ENCODE measurements at places on chromosomes 12 and 14. TPM values are rescaled to one million over a fixed set of nuclear protein-coding genes. Genes with fewer than 3 reads are reported as not detected.
A peak's percentile ranks its signal among the peaks of the same experiment; 100 is the strongest.

DNA sequence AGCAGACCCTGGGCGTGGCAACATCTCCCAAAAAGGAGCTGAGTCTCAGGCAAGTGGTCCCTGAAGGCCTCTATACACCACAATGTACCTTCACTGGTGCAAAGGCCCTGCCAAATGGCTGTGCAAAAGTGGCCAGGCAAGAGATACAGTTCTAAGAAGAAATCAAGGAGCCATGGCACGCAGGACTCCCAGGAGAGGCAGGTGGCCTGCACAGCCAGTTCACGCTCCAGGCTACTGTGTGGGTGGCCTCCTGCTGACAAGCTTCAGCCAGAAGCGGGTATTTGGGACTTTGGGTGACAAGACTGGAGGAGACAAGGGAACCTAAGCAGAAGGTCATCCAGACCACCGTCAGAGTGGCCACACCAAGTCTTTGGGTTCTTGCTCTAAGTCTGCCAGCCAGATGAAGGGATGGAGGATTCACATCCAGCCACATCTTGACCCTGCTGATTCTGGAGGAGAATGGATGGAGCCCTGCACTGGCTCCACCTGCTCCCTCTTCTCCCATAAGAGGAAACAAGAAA is 20.5 kb upstream of the ZFP36L1 start:
- no peak for DNase-seq
- no peaks in the 10 kb centered on the region for H3K27me3 ChIP-seq
- H3K4me3 ChIP-seq, result peak overlapping the region; percentile 79
- H3K4me1 ChIP-seq, result peaks cover 49% of the 10 kb centered on the region
- H3K36me3 ChIP-seq, result no peaks in the 10 kb centered on the region
- H3K27ac ChIP-seq, result peak overlapping the region; percentile 86

DNA sequence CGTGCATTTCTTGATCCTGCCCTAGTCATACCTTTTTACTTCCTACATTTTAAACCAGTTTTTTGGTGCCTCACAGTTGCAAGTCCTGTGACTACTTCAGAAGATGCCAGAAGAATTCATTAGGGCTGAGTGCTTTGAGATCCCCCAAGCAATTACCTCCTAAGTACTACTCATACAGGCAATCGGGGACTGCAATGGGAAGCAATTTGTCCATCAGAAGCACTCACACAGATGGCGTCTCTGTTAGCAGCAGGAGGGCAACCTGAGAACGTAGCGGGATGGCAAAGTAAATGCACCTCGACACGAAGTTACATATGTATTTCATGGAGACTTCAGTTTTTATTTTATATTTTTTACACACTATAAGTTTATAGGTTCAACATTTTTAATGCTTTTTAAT is 188.3 kb downstream of the CAPZA3 start:
- DNase-seq, result no peak
- no peaks in the 10 kb centered on the region for H3K27me3 ChIP-seq
- no peak overlapping the region for H3K27ac ChIP-seq
- no peak overlapping the region for H3K4me3 ChIP-seq
- H3K36me3 ChIP-seq, result no peaks in the 10 kb centered on the region

DNA sequence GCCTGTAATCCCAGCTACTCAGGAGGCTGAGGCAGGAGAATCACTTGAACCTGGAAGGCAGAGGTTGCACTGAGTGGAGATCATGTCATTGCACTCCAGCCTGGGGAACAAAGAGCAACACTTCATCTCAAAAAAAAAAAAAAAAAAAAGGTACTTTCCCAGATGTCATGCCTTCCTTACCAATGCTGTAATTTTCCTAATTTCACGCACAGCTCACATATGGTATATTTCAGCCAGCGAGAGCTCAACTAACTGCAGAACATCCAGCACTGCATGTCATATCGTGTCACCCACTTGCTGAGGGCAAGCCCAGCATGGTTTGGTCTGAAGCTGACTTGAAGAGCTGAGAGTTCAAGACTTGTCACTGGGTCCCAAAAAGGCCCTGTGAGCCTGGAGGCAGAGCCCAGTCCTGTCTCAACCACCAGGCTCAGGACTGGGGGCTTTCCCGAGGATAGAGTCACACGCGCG is 29.0 kb downstream of the NFKBIA start:
- H3K36me3 ChIP-seq, result no peaks in the 10 kb centered on the region
- no peak overlapping the region for H3K27ac ChIP-seq
- no peaks in the 10 kb centered on the region for H3K27me3 ChIP-seq
- no peaks in the 10 kb centered on the region for H3K4me1 ChIP-seq

DNA sequence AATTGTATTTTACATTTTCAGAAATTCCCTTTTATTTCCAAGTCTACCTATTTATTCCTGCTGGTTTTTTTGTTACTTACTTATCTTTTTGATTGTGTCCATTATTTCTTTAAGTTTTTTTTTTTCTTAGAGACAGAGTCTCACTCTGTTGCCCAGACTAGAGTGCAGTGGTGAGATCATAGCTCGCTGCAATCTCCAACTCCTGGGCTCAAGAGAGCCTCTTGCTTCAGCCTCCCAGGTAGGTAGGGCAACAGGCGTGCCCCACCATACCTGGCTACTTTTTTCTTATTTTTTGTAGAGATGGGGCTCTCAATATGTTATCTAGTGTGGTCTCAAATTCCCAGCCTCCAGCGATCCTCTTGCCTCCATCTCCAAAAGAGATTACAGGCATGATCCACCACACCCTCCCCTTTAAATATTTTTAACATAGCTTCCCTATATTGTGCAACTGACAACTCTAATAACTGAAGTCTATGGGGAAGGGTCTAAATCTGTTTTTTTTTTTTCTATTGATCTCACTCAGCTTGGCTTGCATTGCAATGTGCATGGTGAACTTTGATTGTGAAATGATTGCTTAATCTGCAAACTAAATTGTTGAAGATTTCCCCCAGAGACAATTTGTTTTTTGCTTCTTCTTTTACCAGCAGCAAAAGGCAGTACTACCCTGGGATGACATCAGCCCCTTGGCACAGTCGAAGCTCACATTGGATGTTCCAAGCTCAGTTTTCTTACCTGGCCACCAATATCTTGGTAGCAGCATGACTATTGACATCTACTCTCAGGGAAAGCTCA is 25.7 kb upstream of the COCH start:
- H3K27ac ChIP-seq, result no peak overlapping the region
- DNase-seq, result no peak
- H3K36me3 ChIP-seq, result no peaks in the 10 kb centered on the region
- no peaks in the 10 kb centered on the region for H3K27me3 ChIP-seq

- no peak overlapping the region for H3K4me3 ChIP-seq
- no peaks in the 10 kb centered on the region for H3K27me3 ChIP-seq
- no peaks in the 10 kb centered on the region for H3K36me3 ChIP-seq
- DNase-seq, result no peak
These were observed 153.2 kb downstream of the C12orf75 start for GRCh38 chr12:105483691-105484090.

GRCh38 chr14:92678766-92679165 is 69.7 kb downstream of the LGMN start:
- H3K27ac ChIP-seq, result no peak overlapping the region
- no peak for DNase-seq
- peaks cover 35% of the 10 kb centered on the region for H3K4me1 ChIP-seq
- no peaks in the 10 kb centered on the region for H3K27me3 ChIP-seq
- H3K4me3 ChIP-seq, result no peak overlapping the region

- H3K36me3 ChIP-seq, result peaks cover 77% of the 10 kb centered on the region
- no peak overlapping the region for H3K27ac ChIP-seq
- H3K4me3 ChIP-seq, result no peak overlapping the region
- no peaks in the 10 kb centered on the region for H3K4me1 ChIP-seq
- no peaks in the 10 kb centered on the region for H3K27me3 ChIP-seq
- DNase-seq, result no peak
These were observed 17.0 kb downstream of the RTRAF start for GRCh38 chr14:52006361-52006760.

DNA sequence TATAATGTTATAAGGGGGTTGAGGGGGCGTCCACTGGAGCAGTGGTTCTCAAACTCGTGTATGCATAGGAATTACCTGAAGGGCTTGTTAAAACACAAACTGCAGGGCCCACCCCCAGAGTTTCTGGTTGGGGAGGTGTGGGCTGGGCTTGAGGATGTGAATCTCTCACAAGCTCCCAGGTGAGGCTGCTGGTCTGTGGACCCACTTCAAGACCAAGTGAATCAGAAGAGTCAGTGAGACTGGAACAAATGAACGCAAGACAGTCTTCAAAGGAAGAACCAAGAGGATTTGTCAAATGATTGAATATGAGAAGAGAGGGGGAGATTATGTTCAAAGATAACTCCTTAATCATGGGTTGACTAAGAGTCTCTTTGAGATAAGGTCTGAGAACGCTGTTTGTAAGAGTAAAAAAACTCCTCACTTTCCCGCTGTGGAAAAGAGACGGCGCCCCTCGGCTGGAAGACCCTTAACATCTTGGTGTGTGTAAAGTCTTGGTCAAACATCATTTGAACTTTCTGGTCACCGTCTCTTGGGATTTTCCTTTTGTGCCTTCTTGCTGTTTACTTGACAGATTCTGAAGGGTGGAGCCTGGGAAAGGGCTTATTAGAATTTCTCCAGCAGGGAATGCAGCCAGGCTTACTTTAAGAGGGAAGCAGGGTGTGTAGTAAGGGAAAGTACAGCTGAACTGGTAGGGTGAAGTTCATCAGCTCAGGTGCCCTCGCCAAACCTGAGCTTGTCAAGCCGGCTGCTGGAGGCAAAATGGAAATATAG is 5.3 kb upstream of the FOXN3 start:
- no peaks in the 10 kb centered on the region for H3K27me3 ChIP-seq
- peaks cover 30% of the 10 kb centered on the region for H3K4me1 ChIP-seq
- H3K27ac ChIP-seq, result no peak overlapping the region
- no peak overlapping the region for H3K4me3 ChIP-seq

DNA sequence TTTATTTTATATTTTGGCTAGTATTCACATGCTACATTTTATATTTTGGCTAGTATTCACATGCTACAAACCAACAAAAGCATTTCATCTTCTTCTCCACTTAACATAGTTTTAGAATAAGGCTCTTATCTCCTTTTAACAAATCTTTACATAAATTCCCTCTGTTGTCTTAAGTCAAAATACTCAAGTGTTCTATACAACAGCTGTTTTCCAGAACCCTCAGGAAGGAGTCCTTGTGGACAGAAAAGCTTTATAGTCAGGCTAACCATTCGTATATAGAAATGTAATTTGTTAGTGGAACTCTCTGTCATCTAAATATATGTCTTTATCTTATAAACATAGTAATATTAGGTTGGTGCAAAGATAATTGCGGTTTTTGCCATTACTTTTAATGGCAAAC is 191.0 kb upstream of the FLRT2 start:
- H3K36me3 ChIP-seq, result no peaks in the 10 kb centered on the region
- no peak for DNase-seq
- H3K4me1 ChIP-seq, result no peaks in the 10 kb centered on the region
- H3K27me3 ChIP-seq, result no peaks in the 10 kb centered on the region
- H3K27ac ChIP-seq, result no peak overlapping the region

GRCh38 chr12:116136340-116136739 is 141.2 kb downstream of the MED13L start:
- H3K36me3 ChIP-seq, result no peaks in the 10 kb centered on the region
- no peaks in the 10 kb centered on the region for H3K27me3 ChIP-seq
- peaks cover 19% of the 10 kb centered on the region for H3K4me1 ChIP-seq
- H3K27ac ChIP-seq, result no peak overlapping the region

DNA sequence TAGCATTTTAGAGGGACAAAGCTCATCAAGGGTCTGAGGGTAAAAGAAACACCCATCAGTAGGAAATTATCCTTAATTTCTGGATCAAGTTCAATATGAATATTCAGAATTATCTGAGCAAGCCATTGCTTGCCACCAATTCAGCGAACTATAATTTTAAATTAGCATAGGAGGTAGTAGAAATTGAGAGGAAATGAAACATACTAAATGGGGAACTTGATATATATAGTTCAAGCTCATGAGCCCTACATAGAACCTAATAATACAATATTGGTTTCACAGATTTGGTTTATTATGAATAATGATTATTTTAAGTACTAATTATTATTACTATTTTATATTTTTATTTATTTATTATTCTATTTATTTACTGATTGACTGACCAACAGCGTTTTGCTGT is 42.1 kb upstream of the GXYLT1 start:
- no peak overlapping the region for H3K4me3 ChIP-seq
- H3K36me3 ChIP-seq, result no peaks in the 10 kb centered on the region
- H3K27me3 ChIP-seq, result no peaks in the 10 kb centered on the region

DNA sequence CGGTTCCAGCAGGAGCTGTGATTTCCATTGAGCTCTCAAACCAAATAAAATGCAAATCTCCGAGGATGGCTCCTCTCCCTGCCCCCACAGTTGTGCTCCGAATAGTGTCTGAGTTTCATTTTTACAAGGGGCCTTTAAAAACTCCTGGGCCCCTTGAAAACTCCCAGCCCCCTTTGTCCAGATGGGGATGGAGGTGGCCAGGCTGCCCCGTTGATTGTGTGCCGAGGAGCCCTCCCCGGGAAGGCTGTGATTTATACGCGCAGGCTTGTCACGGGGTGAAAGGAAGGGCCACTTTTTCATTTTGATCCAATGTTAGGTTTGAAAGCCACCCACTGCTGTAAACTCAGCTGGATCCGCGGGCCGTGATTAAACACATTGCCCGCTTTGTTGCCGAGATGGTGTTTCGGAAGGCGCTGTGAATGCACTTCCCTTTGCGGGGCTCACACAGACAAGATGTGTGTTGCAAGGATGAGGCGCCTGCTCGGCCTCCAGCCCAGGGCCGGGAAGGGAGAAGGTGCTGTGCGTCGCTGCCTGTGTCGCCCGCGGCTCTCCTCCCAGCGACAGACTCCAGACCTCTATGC is 98.8 kb downstream of the TMEM132C start:
- no peaks in the 10 kb centered on the region for H3K36me3 ChIP-seq
- H3K4me1 ChIP-seq, result no peaks in the 10 kb centered on the region
- no peak for DNase-seq
- no peak overlapping the region for H3K27ac ChIP-seq
- H3K27me3 ChIP-seq, result peaks cover 4% of the 10 kb centered on the region

DNA sequence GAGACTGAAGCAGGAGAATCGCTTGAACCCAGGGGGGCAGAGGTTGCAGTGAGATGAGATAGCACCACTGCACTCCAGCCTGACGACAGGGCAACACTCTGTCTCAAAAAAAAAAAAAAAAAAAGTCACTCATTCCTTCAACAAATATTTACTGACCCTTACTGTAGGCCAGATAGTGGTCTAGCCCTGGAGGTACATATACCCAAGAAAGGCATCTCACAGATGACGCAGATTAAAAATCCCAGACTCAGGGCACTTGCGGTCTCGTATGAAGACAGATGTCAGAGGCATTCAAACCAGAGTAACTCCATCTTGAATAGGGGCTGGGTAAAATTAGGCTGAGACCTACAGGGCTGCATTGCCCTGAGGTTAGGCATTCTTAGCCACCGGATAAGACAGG is 44.8 kb downstream of the CLMN start:
- no peaks in the 10 kb centered on the region for H3K36me3 ChIP-seq
- H3K27ac ChIP-seq, result no peak overlapping the region
- H3K4me1 ChIP-seq, result no peaks in the 10 kb centered on the region
- no peak overlapping the region for H3K4me3 ChIP-seq
- no peaks in the 10 kb centered on the region for H3K27me3 ChIP-seq

GRCh38 chr12:131095826-131096680 is 142.3 kb downstream of the ADGRD1 start:
- no peak for DNase-seq
- H3K4me1 ChIP-seq, result no peaks in the 10 kb centered on the region
- H3K4me3 ChIP-seq, result no peak overlapping the region
- H3K27me3 ChIP-seq, result no peaks in the 10 kb centered on the region

WSCD2 gene
- not detected for total RNA-seq

CEBPE gene
- total RNA-seq, result 0.22 TPM

DHH gene
- total RNA-seq, result not detected

RPS29 gene
- total RNA-seq, result 1,908 TPM

TMEM30B gene
- total RNA-seq, result 1.9 TPM

PRICKLE1 gene
- not detected for total RNA-seq

PRPF40B gene
- 9.0 TPM for total RNA-seq

MGP gene
- not detected for total RNA-seq

B4GALNT1 gene
- total RNA-seq, result 4.1 TPM

PLEKHH1 gene
- 0.77 TPM for total RNA-seq

RHOJ gene
- total RNA-seq, result not detected

DCN gene
- total RNA-seq, result not detected

Data from CD8-positive, alpha-beta memory T cell (primary cell).